Pancreas (tissue), 10 donors: ENCODE measurements at places on chromosomes 12 and 14. TPM values are rescaled to one million over a fixed set of nuclear protein-coding genes. Genes with fewer than 3 reads are reported as not detected.

DNA sequence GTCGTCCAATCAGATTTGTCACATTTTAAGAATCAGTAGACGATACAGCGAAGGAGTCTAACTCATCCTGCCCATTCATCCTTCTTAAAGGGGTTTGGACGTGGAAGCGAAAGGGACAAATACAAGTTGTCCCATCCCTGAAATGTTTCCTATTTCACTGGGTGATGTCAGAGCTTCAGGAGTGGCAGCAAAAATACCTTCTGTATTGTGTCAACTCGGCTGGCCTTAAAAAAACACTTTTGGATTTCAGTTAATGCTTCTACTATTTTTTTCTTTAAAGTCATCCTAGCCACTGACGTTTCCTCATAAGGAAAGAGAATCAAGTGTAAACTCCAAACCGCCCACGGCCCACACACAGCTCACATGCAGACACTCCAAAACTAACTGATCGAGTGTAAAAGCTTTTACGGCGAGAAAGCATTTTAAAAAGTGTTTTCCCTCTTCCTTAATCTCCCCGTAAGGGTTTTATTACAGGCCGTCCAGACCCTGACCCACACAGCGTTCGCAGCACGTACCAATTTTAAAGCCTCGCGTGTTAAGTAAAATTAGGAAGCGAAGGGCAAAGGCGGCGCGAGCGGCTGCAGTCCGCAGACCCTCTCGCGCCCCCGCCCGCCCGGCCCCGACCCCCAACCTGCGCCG, 593 bp downstream of the CFL2 start:
- H3K27me3 ChIP-seq, result no peaks in the 10 kb centered on the region
- DNase-seq, result peak; percentile 14
- peak overlapping the region; percentile 93 for H3K27ac ChIP-seq
- H3K36me3 ChIP-seq, result no peaks in the 10 kb centered on the region
- H3K4me3 ChIP-seq, result peak overlapping the region; percentile 93
- peaks cover 18% of the 10 kb centered on the region for H3K4me1 ChIP-seq

DNA sequence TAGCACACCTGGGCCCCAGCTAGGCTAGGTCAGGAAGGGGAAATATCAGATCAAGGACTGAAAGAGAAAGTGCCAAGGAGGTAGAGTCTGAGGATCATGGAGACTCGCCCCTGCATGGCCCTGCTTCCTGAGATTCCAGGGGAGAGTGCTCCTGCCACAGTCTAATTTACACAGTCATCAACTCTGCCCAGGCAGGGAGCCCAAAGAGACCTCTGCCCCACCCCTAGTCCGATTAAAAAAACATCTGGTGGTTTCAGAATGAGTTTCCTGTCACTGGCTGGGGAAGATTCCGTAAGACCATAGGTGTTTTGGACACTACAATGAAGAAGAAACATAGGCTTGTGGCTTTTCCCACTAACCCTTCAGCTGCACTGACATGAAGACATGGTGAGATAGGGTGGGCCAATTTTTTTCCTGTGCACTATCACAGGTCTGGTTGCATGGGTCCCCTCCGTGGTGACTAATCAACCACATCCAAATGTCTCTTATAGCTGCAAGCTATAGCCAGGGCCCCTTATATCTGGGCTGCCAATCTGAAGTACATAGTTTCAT, 31.5 kb upstream of the GZMB start:
- H3K4me3 ChIP-seq, result no peak overlapping the region
- H3K27me3 ChIP-seq, result no peaks in the 10 kb centered on the region
- H3K27ac ChIP-seq, result no peak overlapping the region
- H3K36me3 ChIP-seq, result no peaks in the 10 kb centered on the region

The KRT6C gene
- not detected for total RNA-seq

The BHLHE41 gene
- 18.1 TPM for total RNA-seq

The GDF11 gene
- 0.91 TPM for total RNA-seq
